Body of pancreas (tissue), 4 donors: ENCODE measurements at places on chromosomes 4 and X. TPM values are rescaled to one million over a fixed set of nuclear protein-coding genes. Genes with fewer than 3 reads are reported as not detected.

RHOXF2B gene
- not detected for total RNA-seq

AR gene
- total RNA-seq, result 2.9 TPM

GAGE12E gene
- not detected for total RNA-seq

GRCh38 chrX:145677109-145677817 lies 140.4 kb upstream of the SLITRK2 start:
- no peak for DNase-seq

DNA sequence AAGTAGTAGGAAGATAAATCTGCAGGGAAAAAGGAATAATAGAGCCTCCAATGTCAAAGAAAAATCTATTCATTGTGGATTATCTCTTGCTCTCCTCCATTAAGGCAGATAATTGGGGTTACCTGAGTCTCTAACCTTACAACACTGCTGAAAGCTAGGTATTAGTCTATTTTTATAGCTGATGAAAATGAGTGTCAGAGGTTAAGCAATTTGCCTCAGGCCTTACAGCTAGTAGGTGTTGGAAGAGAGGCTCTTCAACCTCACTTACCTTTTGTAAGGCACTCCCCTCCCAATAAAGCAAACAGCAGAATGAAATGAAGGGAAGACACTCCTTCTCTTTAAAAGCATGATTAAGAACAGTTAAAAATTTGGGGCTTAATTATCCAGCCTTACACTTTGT lies 45.4 kb upstream of the GAB1 start:
- no peak for DNase-seq

- no peak for DNase-seq
These were observed 8.5 kb upstream of the ANKRD17 start for GRCh38 chr4:73267050-73267449.

DNA sequence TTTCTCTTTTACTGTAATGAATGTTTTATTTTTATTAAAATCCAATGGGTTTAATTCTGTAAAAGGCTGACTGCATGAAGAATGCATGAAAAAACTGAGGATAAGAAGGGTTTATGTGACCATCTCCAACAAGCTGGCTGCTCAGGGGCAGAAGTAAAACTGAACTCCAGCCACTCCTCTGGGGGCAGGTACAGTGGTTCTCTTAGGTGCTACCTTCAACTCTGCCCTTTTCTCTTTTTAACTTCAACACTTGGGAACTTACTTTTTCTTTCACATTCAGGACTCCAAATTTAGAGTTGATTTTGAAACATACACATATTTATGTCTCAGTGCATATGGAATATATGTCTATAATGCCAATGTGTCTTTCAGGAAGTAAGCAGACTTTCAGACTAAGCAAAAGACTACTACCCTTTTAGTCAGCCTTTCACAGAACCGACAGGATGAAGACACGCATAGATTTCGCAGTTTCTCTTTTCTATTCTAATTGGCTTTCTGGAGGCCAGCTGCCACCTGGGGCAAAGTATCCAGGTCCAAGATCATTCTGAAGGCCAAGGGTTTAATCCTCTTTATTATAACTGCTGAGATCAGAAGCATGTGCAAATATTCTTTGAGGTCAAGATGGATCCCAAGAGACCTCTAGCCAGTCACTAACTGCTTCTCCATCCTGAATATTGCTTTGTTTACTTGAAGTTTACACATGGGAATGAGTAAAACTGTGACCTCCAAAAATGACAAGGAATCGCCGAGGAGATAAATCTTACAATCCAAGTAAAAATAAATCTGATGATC lies 30.7 kb downstream of the HS3ST1 start:
- no peak for DNase-seq
